ENCODE measurements at places on chromosomes 7 and 10. TPM values are rescaled to one million over a fixed set of nuclear protein-coding genes. Genes with fewer than 3 reads are reported as not detected.

- peak; percentile 25 for DNase-seq
Observed at GRCh38 chr7:28891192-28891875, 66.8 kb downstream of the TRIL start.

- DNase-seq = no peak
Observed at GRCh38 chr7:50376056-50376820, 71.7 kb downstream of the IKZF1 start.

- no peak for DNase-seq
Observed at GRCh38 chr7:84914598-84914997, 272.3 kb downstream of the SEMA3D start.

The CPA5 gene
- total RNA-seq = not detected

The HABP2 gene
- total RNA-seq = 9.2 TPM

All from body of pancreas (tissue), 4 donors.